ENCODE measurements at places on chromosomes 5 and 9.

DNA sequence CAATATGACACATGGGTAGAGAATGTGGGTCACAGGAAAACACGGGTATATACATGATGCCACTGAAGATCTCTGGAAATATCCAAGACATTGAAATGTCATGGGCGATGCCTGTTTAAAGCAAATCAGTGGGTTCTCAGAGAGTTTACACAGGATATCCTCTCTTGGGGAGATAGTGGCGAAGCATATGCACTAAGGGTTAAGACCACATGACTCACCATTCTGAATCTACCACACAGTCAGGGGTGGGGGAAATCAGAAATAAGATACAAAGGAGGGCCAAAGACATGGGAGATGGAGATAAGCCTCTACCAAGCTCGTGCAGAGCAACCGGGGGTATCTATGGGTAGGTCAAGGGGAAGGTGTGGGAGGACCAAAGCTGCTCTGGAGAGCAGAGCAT is 58.8 kb downstream of the SH3PXD2B start:
- DNase-seq, result no peak

DNA sequence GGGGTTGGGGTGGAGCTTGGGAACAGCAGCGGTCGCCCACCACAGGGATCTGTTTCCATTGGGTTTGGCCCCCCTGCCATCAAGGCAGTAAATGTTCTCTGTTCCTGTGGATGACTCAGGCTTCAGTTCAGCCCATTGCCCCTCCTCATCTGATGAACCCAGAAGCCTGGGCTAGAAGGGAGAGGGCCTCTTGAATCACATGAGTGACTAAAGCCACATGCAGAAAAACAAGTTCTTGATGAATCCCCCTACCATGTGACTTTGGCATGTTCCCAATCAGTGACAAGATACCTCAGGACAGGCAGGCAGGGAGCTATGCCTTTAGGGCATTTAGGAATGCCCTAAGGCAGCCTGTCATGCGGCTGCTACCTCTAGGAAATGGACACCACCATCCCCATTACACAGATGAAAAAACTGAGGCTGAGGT is 2.5 kb downstream of the SH3PXD2B start:
- DNase-seq, result no peak

DNA sequence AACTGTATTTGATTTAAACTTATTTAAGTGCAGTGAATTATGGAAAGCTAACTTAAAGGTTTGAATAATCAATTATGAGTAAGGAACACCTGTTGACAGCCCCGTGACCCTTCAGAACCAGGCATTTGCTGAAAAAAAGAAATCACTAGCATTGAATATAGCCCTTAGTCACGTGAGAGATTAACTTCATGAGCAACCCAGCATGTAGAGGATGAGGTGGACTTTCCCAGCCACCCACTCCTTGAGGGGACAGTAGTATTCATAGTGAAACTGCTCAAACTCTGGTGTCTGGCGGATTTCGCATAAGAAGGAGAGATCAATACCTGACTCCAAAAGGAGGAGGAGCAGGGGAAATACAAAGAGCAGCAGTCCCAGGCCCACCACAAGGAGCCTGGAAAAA is 184.8 kb upstream of the RASEF start:
- DNase-seq, result no peak

GRCh38 chr9:96004379-96004778 is 128.9 kb downstream of the ERCC6L2 start:
- DNase-seq, result no peak

- no peak for DNase-seq
Observed at GRCh38 chr5:158414780-158415179, 555.8 kb upstream of the CLINT1 start.

GRCh38 chr5:20528471-20528870 is 540.5 kb upstream of the CDH18 start:
- no peak for DNase-seq

GRCh38 chr9:76545191-76545590 is 86.2 kb downstream of the GCNT1 start:
- DNase-seq, result no peak

DNA sequence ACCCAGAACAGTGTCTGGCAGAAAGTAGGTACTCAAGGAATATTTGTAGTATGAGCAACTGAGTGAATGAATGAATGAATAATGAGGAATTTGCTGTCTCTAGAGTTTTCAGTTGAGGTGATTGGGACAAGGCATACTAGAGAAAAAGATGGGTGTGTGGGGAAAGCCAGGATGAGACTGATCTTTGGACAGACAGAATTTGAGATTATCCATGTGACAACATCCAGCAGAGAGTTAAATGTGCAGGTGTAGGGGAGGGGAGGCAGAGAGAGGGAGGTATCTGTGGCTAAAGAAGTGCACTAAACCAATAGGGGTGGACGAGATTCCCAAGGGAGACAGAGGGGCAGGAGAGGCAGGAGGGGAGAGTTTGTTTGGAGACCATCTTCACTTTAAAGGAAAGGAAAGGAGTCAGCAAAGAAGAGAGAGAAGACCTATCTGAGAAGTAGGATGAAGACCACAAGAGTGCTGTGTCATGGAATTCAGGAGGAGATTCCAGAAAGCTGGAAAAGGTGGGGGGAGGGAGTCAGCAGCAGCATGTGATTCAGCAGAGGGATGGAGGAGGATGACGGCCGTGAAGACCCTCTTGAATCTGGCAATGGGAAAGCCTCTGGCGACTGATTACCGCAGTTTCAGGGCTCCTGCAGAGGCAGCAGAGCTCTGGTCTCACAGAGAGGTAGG is 3.2 kb downstream of the CPLX2 start:
- DNase-seq, result no peak

DNA sequence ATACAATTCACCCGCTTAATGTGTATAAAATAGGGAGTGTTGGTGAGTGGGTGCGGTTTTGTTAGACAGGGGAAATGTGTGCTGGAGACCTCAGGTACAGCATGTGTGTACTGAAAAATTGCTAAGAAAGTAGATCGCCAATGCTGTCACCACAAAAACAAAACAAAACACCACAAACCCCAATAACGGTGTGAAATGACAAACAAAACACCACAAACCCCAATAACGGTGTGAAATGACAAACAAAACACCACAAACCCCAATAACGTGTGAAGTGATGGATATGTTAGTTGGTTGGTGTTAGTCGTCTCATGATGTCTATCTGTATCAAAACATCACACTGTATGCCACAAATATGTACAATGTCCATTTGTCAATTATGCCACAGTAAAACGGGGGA is 14.2 kb upstream of the GFPT2 start:
- DNase-seq, result no peak

GRCh38 chr9:81092057-81092456 is 597.3 kb downstream of the TLE1 start:
- DNase-seq, result no peak

- DNase-seq, result no peak
Observed at GRCh38 chr5:32760091-32760509, 49.0 kb downstream of the NPR3 start.

DNA sequence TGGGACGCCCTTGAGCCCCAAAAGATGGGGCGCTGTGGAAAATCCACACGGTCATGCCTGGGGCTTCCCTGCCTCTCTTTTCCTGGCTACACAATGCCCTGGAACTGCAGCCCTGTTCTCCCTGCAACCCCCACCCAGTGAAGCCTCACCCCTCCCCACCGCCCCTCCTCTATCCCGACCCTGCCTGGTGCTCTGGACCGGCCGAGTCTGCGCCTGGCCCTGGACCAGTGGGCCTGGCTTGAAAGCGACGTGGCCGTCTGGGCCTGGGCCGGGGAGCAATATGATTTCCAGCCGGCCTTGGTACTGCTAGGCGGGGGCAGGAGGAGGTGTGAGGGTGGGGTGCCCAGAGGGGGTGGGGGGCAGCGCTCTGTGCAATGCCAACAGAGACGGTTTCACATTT is 71.0 kb upstream of the RNU6ATAC start:
- DNase-seq, result no peak

DNA sequence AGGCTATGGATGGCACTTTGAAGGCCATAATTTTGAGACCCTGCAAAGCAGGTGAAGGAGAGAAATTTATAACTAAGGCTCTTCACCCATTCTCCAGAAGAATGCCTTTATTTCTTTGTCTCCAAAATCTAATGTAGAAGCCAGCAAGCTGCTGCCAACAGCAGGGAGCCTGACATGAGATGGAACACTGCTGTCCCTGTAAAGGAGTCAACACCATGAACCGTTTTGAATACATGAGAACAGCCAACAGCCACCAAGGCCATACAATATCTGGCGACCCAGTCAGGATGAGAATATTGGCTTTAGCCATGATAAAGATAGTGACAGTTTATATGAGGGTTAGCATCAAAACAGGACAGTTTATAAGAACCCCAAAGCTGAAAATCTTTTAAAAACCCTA is 121.2 kb upstream of the LIFR start:
- no peak for DNase-seq

- DNase-seq, result no peak
Observed at GRCh38 chr9:135780086-135780485, 78.1 kb downstream of the KCNT1 start.

DNA sequence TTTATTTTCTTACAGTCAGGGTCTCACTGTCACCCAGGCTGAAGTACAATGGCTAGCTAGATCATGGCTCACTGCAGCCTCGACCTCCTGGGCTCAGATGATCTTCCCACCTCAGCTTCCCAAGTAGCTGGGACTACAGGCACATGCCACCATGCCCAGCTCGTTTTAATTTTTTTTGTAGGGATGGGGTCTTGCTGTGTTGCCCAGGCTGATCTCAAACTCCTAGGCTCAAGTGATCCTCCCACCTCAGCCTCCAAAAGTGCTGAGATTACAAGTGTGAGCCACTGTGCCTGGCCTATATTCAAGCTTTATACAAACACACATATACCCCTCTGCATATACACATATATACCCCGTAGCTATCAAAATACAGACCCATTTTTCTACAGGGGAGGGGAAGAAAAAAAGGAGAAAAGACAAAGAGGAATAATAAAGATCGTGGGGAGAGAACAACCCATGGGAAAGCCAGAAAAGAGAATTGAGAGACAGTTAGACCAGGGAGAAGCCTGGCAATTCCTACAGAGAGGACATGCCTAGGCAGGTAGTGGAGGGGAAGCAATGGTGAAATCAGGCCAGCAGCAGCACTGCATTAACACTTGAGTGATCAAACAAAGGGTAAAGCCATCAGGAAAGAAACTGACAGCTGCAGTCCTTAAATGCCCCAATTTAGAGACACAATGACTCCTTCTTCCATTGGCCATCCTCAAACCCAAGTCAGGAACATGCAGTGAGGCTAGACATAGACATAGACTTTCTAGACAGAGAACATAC is 102.7 kb downstream of the EFNA5 start:
- DNase-seq, result peak; percentile 52

DNA sequence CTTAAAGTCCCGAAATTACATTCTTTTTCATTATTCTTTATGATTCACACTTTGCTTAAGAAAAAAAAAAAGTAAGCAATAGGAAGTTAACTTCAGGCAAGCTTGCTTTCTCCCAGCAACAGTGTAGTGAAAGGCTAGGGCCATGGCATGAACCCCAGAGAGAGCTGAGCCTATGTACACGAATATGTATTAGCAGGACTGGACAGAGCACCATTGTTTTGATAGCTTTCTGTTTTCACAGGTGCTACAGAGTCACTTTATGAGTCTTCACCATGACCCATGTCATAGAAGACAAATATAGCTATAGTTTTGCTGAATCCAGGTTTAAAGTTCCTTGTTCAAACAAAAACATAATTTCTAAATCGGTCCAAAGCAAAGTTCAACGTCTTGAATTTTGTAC is 199.2 kb downstream of the ADAMTSL1 start:
- DNase-seq, result no peak

Data from NCI-H1436 (cell line).